ENCODE measurements at places on chromosomes 11 and 22. TPM values are rescaled to one million over a fixed set of nuclear protein-coding genes. Genes with fewer than 3 reads are reported as not detected.

The SYCE3 gene
- not detected for total RNA-seq

DNA sequence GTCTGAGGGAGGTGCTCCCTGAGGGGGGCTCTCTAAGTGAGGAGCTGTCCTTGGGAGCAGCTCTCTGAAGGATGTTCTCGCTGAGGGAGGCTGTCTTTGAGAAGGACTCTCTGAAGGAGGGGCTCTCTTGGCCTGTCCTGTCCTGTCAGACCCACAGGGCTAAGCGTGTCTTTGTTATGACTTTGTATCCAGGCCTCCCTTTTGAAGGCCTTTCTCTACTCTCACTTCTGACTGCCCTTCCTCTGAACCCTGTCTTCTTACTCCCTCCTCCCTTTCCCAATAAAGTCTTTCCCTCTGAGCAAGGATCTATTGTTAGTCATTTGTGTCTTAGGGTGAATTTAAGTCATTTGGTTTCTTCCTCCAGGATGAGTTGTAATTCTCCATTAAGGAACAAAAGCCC, 330.1 kb upstream of the PLET1 start:
- DNase-seq, result no peak

- no peak for DNase-seq
Measured at GRCh38 chr11:47247502-47247901, 1.1 kb downstream of the ACP2 start.

- no peak for DNase-seq
Measured at GRCh38 chr11:86773513-86774252, 26.7 kb upstream of the PRSS23 start.

- no peak for DNase-seq
Measured at GRCh38 chr11:91081440-91082043, 858.7 kb upstream of the CHORDC1 start.

DNA sequence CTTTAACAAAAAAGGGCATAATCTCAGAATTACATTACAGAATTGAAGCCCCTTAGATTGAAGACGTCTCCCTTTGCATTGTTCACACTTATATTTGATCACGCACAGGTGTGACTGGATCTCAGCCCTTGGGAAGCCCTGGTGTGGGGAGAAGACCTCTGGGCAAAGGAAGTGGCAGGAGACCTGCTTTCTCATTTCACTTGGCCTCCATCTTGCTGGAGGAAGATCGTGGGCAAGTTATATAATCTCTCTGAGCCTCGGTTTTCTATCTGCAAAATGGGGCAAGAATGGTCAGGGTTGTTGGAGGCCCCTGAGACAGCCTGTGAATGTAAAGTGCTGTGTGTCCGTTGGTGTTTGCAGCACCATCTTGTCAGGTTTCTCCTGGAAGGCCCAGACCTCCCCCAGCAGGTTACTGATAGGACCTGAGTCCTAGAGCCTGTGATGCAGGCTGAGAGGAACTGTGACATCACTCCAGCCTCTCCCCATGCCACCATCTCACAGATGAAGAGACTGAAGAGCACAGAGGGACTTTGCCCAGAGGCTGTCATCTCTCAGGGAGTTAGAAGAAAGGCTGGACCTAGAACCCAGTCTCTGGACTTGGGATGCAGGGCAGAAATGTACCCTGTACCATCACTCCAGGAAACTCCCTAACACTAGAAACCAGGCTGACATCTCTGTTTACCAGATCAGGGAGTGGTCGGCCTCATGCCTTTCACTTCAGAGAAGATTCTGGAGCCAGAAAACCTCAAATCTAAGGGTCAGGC, 1.1 kb upstream of the APOA1 start:
- no peak for DNase-seq

GRCh38 chr11:36212564-36213392, 76.4 kb downstream of the COMMD9 start:
- DNase-seq, result peak; percentile 38

Data from H7 (cell line).